AG09309 (cell line): ENCODE measurements at places on chromosomes 12 and 14.

DNA sequence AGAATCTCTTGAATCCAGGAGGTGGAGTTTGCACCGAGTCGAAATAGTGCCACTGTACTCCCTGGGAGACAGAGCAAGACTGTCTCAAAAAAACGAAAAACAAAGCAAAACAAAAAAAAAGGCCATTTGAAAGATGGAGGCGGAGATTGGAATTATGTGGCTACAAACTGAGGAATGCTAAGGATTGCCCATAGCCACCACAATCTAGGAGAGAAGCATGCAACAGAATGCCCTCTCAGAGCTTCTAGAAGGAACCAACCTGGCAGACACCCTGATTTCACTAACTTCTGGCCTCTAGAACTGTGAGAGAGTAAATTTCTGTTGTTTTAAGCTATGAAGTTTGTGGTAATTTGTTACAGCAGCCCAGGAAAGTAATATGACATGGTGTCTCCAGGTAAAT is 50.1 kb upstream of the LIMA1 start:
- no peak for DNase-seq

- DNase-seq: no peak
Measured at GRCh38 chr14:94897082-94897481, 127.2 kb upstream of the GSC start.

GRCh38 chr14:84041421-84041820 is 1488.5 kb upstream of the FLRT2 start:
- no peak for DNase-seq

DNA sequence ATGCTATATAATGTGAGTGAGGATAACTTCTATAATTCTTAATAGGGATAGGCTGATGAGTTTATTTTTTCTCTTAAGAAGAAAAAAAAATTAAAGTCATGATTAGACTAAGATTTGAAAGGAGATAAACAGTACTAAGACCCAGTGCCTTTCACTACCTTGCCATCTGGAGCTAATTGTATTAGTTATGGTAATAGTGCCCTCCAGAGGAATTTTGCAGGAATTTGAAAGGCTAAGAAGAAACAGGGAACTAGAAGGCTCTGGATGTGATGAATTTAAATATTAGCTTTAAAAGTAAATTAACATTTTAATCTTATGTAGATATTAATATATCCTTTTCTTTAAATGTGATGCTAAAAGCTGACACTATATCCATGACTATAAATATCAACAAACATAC is 36.6 kb upstream of the PIK3C2G start:
- DNase-seq: peak; percentile 14

DNA sequence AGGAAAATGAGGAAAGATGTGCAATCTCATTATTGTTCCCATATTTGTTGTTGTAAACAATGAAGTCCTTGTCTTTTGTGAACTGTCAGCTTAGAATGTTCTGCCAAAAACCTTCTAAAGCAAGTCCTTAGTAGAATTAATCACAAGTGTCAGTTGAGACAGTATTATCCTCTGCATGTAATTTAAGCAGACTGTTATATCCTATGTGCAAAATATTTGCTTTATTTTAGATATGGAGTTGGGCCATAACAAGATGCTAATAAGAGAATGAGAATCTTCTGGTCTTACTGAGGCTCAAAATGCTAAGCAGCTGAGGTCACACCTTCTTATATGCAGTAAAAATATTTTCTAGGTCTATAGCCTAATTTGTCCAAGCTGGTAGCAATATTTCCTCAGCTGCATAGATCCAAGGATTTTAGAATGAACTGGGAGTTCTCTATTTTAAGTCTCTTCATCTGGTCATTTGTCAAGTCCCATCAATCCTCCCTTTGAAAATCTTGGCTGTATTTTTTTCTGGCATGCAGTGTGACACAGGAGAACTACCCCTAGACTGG is 222.3 kb upstream of the NAV3 start:
- DNase-seq: no peak

- no peak for DNase-seq
Measured at GRCh38 chr12:104137001-104137901, 759 bp downstream of the NFYB start.

- no peak for DNase-seq
Measured at GRCh38 chr12:24121911-24122310, 172.4 kb upstream of the SOX5 start.

GRCh38 chr14:54148251-54148650 is 191.6 kb upstream of the BMP4 start:
- DNase-seq: no peak

GRCh38 chr12:43848226-43848507 is 12.3 kb downstream of the TMEM117 start:
- DNase-seq: no peak

GRCh38 chr12:103680591-103681141 is 93.6 kb downstream of the STAB2 start:
- no peak for DNase-seq

GRCh38 chr12:118432812-118433545 is 56.6 kb downstream of the SUDS3 start:
- no peak for DNase-seq

DNA sequence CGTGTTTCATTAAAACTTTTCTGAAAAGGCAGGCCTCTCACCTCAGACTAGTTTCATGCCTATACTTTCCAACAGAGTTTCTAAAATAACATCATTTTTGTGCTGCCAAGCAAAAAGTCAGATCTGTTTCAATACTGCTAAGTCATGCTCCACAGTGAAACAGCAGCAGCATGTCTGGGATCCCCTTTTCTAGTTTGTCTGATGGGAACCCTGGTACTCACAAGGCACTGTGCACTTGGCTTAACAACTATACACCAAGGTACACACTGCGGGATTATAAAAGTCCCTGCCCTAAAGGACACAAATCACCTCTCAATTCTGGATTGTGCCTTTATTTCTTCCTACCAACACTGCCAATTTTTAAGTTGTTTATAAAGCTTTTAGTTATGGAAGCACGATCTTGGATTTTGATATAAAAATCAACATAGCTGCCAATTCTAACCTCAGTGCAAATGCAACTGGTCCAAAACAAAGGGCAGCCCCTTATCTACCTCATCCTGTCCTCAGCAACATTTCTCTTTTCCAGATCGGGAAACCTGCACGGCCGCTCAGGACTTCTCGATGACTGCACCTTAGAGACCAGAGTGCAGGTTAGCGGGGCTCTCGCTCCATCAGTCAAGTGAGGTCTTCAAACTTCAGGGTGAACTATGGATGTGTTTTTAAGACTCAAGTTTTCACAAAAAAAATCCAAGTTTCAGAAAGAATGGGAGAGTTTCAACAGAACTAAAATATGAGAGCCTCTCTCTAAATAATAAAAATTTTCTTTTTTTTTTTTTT is 1.7 kb upstream of the EIF5 start:
- no peak for DNase-seq
